Astrocyte of the hippocampus (primary cell): ENCODE measurements at places on chromosomes 12 and 14.
A peak's percentile ranks its signal among the peaks of the same experiment; 100 is the strongest.

DNA sequence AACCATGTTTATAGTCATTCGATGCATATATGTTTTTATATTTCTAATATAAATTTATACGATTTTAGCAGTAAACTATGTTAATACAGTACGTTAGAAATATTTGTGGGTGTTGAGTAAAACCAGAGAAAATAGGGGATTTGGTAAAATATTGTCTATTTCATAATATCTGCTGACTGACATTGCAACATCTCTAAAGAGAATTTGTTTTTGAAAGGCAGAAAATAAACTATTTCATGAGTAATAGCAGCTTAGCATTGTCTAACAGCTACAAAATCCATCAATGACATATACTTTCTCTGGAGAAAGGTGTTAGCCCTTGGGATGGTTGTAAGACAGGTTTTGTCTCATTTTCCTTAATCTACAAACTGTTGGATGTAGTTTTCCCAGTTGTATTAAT lies 144.9 kb downstream of the PDE3A start:
- DNase-seq = no peak

- DNase-seq = no peak
Observed at GRCh38 chr12:109278912-109279311, 30.2 kb downstream of the FOXN4 start.

DNA sequence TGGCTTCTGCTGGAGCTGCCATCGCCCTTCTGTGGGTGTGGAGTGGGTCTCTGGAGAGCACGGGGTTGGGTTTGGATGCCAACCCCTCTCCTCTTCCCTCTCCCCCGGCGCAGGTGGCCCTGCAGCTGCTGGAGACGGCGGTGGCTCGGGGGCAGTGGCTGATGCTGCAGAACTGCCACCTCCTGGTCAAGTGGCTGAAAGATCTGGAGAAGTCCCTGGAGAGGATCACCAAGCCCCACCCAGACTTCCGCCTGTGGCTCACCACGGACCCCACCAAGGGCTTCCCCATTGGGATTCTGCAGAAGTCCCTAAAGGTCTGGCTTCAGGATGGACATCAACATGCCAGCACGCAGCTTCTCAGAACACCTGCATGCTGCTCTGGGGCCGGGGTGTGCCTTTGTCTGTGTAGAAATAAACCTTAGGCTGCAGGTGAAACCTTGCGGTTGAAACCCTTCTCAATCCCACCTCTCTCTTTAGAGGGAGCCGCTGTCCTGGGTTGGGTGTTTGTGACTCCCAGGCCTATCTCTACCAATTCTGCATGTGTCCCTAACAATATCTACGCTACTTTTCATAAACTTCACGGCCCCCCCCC lies 44.3 kb downstream of the CCDC92 start:
- no peak for DNase-seq

- DNase-seq = peak; percentile 84
Observed at GRCh38 chr14:34593740-34594375, 36.1 kb downstream of the SNX6 start.

GRCh38 chr12:50061171-50061570 lies 3.8 kb downstream of the ASIC1 start:
- no peak for DNase-seq

DNA sequence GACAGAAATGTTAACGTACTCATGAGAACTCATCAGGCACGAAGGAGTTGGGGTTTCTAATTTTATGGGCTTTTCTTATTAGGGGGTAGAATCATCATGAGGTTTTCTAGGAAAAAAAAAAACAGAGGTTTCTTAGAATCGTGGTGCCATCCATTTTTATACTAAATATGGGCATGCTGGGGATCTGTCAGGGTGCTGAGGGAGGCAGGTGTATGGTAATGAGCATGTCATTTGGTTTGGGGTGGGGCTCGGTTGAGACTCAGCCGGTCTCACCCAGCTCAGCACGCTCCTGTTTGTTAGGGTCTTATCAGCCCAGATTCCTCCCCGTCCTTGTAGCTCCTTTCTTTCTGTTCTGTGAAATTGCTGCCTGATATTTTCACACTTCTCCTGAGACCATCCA lies 98.2 kb downstream of the DICER1 start:
- no peak for DNase-seq

- no peak for DNase-seq
Observed at GRCh38 chr12:49388682-49389386, 21.6 kb downstream of the SPATS2 start.

DNA sequence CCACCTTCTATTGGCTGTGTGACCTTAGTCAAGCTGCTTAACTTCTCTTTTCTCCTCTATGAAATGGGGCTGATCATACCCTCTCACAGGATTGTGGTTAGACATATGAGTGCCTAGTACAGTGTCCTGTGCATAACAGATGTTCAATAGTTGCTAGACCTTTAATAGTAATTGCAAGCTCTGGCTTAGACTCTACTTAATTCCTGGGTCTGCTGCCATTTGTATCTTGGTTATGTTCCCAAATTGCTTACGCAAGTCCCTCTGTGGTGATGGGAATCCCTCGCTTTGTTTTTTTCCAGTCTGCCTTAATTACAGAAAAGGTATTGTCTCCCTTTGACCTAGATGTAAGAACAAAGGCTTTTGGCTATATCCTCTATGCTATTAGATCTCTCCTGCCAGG lies 15.1 kb downstream of the SUDS3 start:
- DNase-seq = no peak

DNA sequence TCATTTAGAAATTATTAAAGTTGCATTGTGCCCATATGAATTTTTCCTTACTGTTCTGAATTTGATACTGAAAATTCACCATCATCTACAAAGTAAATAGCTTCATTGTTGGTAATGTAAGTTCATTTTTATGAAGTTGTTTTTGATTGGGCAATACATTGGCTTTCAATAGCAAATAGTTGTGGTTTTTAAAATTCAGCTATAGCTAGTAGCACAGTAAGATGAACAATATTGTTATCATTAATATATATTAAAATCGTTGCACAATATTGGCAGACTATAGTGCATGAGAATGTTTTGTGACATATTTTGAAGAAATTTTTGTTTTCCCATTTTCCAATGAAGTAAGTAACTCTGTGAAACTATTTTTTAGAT lies 575.0 kb downstream of the PRKD1 start:
- no peak for DNase-seq

GRCh38 chr12:111351026-111351425 lies 17.9 kb downstream of the PHETA1 start:
- DNase-seq = no peak

- no peak for DNase-seq
Observed at GRCh38 chr14:21455592-21455911, 371 bp downstream of the CHD8 start.

GRCh38 chr12:54221402-54221984 lies 32.7 kb upstream of the SMUG1 start:
- no peak for DNase-seq

DNA sequence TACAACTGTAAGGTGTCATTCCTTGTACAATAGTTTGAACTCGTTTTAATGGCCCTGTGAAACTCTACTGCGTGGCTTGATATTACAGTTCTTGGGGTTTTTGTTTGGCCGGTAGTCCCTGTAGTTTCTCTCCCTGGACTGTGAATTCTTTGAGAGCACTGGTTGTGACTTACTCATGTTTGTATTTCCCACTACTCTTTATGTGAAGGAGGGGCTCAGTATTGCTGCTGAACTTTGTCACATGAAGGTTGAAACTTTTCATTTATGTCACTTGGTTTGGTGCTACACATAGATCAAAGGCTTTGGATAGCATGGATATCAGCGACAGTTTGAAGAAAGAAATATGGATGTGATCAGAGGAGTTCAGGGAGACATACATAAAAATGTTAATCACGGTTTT lies 1.5 kb upstream of the POU6F1 start:
- peak; percentile 3 for DNase-seq

DNA sequence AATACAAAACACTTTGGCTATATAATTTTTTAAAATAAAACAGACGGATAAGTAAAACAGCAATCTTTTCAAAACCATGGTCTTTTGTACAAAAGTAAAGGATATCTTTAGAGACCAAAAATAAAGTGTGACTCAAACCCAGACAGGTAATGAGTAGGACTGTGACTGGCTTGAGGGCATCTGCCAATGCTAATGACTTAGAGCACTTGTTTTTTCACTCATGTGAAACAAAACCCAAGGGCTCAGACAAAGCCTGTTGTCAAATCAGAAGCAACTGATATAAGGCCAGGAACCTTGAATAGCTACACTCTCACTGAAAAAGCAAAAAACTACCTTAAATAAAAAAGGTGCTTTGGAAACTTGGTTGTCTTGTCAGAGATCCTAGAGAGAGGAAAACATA lies 357.4 kb downstream of the TMEM117 start:
- no peak for DNase-seq

- DNase-seq = no peak
Observed at GRCh38 chr12:81683881-81684280, 75.3 kb downstream of the PPFIA2 start.

DNA sequence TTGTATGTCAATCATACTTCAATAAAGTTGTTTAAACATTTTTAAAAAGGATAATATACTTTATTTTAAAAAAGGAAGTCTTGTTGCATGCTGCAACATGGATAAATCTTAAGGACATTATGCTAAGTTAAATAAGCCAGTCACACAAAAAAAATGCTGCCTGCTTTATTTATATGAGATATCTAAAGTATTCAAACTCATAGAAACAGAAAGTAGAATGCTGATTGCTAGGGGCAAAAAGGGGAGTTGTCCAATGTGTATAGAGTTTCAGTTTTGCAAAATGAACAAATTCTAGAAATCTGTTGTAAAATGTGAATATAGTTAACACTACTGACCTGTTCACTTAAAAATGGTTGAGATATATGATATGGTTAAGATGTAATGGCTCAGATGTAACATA lies 8.7 kb downstream of the KLRC4 start:
- DNase-seq = no peak

DNA sequence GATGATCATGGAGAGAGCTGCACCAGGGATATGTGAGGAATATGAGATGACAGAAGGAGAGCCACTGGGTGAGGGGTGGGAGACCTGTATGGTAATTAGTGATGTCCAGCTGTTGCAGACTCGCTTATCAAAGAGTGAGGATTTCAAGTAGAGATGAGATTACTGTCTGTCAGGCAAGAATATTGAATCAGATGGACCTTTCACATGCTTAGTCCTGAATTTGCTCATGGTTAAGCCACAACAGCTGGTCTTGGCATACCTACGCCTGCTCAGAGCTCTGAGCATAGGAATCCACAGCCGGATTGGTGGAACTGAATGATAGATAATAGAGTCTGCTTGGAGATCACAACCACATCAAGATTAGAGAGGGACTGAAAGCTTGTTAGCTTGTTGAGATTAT lies 115.2 kb upstream of the ARHGAP5 start:
- no peak for DNase-seq

GRCh38 chr12:114253976-114254778 lies 151.8 kb downstream of the TBX5 start:
- DNase-seq = no peak
